GM12865 (cell line): ENCODE measurements at places on chromosomes 5 and 9.
A peak's percentile ranks its signal among the peaks of the same experiment; 100 is the strongest.

DNA sequence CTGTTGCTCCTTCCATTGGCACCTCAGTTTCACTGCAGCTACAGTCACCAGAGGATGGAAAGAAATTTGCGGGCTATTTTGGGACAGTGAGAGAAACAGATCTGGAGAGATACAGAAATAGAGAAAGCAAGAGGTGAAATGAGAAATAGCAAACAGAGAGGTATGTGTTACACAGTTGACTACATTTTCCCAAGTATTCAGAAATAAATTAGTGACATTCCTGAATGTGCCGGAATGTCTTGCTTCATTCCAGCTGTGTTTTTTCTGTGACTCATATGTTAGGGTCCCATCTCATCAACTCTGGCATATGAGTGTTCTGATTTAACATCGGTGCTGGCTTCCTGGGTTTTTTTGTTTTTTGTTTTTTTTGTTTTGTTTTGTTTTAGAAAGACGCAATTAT, 63.8 kb upstream of the ZNF462 start:
- DNase-seq: no peak

DNA sequence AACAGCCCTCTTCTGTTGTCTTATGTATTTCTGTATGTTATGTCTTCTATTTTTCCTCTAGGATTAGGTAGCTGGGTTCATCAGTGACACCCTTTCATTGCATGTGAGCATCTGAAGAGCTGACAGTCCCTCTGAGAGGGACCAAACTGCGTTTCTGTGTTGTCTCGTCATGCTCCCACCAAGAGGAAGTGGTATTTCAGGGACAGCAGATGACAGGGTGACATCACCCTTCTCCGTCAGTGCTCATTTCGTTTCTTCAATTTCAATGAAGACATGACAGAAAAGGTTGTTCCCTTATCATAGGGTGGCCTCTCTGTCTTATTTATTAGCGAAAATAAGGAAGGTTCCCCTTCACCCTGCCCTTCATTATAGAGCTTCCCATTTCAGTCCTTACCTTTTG, 225.9 kb upstream of the NR4A3 start:
- DNase-seq: peak; percentile 43

DNA sequence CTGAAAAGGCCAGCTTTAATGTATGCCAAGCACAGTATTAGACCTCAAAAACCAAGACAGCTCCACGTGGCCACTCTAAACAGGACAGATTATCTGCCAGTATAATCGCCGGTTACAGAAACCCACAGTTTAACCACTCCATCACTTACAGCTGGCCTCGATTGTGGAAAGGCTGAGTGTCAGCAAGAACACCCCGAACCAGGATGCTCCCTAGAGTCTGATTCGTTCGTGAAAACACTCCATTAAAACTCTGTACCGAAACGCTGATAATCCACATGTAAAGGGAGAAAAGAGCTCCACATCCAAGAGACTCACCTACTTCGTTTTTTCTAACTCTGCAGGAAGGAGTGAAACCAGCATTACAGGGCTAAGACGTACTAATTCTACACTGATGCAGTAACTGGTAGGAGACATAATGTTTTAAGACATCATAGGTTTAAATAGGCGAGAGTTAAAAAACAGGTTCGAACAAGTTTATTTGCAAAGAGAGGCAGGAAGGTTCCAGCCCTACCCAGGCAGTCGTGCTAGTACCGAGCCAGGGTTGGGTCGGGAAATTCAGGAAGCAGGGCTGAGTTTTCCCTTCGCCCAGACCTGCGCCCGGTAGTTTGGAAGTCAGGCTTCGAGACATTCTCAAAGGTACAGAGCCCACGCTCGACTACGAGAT, 949 bp downstream of the SERINC5 start:
- peak; percentile 5 for DNase-seq

GRCh38 chr5:99614888-99615287, 686.1 kb upstream of the CHD1 start:
- no peak for DNase-seq

- no peak for DNase-seq
These were observed 3.3 kb upstream of the SH2D3C start for GRCh38 chr9:127781806-127782205.

DNA sequence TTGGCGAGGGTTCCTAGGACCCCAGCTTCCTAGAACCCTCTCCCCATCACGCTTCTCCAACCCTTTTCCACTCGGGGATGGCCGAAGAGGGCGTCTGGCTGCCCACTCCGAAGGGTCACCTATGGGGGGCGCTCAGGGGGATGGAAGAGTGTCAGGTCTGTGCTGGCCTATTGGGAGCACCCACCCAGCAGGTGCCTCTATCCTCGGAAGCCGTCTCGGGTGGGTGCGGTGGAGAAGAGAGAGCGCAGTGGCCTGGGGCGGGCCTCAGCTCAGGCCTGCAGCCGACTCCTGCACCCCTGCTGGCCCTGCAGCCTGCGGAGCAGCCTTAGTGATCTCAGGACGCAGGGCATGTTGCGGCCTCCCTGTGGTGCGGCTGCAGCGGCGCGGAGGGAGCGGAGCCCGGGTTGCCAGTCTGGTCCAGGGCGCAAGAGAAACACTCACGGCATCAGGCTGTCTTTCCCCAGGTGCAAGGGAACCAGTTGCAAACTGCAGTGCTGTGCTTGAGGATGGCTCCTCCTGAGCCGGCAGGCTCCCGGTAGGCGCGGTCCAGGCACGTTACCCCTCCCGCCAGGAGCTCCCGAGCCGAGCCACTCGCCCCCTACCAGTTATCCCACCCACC, 1.5 kb upstream of the IRX2 start:
- no peak for DNase-seq

DNA sequence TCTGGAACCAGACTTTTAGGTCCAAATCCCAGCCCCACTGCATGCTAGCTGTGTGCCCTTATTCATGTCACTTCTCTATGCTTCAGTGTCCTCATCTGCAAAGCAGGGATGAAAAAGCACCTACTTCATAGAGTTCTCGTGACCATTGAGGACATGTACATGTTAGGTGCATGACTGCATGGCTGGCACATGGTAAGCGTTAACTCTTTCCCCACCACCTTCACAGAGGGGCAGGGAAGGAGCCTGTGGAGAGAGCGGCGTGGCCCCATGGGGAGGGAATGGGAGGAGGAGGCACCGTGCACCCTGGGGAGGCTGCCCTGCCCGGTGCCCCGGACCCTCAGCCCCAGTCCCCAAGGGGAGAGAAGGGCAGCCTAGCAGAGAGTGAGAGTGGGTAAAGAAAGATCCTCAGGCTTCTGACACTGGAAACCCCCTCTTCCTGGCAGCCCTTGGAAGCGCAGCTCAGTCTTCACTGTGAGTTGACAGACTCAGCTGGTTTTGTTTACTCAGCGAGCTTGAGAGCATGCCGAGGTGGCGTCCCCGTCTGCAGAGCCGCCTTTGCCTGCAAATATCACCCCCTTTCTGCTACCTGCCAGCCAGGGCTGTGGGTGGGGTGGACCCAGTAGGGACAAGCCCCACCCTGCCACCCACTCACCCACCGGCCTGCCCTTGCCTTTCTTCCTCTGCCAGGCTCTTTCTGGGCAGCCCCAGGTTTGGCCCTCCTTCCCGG, 10.6 kb upstream of the ANGPTL2 start:
- no peak for DNase-seq

GRCh38 chr5:159844267-159845121, 71.8 kb upstream of the ADRA1B start:
- no peak for DNase-seq

- DNase-seq: peak; percentile 73
These were observed 665 bp downstream of the RASA1 start for GRCh38 chr5:87268126-87268969.

- no peak for DNase-seq
These were observed 40.8 kb upstream of the GARNL3 start for GRCh38 chr9:127223810-127224177.

DNA sequence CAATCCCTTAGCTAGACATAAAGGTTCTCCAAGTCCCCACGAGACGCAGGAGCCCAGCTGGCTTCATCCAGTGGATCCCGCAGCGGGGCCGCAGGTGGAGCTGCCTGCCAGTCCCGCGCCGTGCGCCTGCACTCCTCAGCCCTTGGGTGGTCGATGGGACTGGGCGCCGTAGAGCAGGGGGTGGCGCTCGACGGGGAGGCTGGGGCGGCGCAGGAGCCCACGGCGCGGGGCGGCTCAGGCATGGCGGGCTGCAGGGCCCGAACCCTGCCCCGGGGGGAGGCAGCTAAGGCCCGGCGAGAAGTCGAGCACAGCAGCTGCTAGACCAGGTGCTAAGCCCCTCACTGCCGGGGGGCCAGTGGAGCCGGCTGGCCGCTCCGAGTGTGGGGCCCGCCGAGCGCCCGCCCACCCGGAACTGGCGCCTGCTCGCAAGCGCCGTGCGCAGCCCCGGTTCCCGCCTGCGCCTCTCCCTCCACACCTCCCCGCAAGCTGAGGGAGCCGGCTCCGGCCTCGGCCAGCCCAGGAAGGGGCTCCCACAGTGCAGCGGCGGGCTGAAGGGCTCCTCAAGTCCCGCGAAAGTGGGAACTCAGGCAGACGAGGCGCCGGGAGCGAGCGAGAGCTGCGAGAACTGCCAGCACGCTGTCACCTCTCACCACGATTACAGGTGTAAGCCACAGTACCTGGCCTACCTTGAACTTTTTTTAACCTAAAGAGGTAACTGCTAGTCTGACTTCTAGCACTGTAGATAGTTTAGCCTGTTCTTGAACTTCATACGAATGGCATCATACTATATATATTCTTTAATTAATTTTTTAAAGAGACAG, 35.5 kb downstream of the PTGS1 start:
- DNase-seq: no peak

- no peak for DNase-seq
These were observed 52.8 kb upstream of the CARTPT start for GRCh38 chr5:71666321-71666720.

DNA sequence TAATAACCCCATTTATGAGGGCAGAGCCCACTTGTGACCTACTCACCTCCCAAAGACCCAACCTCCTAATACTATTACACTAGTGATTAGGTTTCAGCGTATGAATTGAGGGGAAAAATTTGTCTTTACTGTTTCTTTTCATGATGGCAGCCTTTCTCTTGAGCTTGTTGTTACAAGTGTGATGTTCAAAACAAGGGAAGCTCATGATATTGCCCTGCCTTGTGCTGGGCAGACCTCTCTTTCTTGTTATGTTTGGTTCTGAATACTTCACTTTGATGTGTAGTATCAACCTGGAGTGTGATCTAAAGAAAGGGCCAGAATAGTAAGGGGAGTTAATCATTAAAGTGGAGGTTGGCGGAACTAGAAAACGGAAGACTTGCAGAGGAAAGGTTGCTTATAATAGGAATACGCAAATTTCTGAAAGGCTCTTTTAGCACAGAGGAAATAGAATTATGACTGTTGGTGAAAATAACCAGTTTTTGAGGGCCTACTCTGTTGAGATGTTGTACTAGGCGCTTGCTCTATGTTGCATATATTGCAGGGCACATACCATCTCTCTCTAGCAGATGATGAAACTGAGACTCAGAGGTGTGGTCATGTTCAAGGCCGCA, 68.2 kb downstream of the MELK start:
- peak; percentile 46 for DNase-seq

- peak; percentile 45 for DNase-seq
These were observed 160.7 kb upstream of the MEF2C start for GRCh38 chr5:89043676-89044075.

DNA sequence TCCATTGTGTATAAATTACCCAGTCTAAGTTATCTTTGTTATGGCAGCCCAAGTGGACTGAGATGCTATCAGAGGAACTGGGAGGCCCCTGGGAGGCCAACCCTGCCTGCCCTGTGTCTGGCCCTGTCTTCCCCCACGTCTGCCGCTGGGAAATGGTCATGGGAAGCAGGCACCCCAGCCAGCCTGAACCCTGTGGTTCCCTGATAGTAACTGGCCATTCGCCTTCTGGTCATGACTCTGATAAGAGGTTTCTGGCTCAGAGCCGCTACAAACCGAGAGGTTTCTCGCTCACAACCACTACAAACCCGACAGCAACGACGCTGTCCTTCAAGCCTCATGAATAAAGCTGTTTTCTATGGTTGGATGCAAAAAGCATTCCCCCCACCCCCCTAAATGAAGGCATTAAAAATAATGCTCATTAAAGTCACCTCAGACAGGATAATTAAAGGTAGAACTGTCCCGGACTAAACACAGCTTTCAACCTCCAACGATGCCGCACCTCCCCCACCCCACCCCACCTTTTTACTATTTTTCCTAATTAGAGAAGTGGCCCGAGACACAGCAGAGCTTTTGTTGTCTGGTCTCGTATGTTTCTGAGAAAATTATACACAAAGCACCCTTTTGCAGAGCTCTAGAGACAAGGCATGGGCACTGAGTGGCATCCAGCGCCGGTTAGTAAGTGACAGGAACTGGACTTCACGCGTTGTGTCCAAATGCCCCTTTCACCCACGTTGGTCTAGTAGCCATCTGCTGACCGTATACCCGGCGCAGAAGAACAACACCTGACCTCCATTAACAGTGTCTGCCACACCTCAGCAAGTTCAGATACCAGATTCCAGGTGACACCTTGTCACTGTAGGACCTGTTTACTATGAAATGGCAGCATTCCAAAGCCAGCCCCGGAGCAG, 140.8 kb downstream of the COL23A1 start:
- DNase-seq: no peak

DNA sequence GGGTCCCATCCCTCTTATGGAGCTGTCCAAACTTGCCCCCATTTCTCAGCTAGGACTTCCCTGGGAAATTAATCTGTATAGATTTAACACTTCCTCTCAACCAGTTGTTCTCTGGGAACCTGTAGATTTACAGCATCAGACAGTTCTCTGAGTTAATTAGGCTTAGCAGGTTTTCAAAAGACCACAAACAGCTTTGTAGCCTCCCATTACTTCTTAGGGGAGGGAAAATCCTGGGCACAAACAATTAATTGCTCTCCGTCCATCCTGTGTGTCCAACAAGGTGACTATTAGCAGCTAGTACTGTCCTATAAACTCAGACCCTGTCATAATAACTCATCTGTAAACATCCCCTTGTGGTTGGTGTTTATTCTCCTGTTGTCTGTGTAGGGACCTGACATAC, 197.9 kb downstream of the GOLPH3 start:
- DNase-seq: no peak

DNA sequence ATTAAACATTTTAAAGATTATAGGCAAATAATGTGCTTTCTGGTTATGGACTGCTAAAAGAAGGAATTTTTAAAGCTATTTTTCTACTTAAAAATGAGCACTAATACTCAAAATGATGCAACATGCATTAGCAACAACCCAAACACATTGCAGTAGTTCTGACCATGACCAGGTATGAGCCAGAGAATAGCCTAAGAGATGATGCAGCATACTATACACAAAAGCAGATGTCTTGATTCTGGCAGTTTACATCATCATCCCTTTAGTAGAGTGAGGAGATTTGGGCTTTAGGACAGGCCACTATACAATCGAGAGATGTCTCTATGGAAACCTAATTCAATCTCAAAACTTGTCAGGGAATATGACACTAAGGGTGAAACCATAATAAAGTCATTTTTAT, 307.1 kb downstream of the PRR16 start:
- no peak for DNase-seq
